ENCODE measurements at places on chromosomes 2 and 18.

DNA sequence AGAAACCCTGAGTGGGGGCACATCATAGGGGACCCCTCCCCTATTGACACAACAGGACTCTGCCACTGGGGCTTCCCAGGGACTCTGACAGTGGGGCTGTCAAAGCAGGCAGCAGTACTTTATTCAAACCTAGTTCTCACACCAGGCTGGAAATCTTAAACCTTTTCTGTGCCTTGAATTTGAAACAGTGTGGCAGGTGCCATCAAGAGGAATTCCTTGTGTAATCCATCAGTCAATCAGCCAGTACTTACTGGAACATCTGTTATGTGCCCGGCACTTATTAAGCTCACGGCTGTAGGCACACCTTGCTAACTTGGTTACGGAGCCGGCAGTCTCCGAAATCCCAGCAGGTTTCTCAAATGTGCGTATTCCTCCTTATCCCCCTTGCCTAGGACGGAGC lies 12.0 kb downstream of the GLI2 start:
- no peak for DNase-seq

DNA sequence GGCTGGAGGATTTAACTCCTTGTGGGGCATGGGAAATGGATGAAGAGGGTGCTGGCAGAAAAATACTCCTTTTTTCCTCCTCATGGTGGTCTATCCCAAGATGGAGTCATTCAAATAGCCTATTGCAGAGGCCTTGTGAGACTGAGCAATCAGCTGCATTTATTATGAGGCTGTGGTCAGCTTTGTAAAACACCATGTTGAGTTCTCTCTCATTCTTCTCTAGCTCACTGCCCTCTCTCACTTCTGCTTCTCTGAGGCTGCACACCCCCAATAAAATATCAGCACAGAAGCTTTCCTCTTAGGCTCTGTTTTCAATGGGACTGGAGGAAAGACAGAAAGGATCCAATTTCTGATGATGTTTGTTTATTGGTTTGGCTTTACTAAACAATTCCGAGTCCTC lies 467.1 kb downstream of the ADCYAP1 start:
- DNase-seq: no peak

- DNase-seq: no peak
Measured at GRCh38 chr2:180071797-180072196, 64.7 kb upstream of the CWC22 start.

DNA sequence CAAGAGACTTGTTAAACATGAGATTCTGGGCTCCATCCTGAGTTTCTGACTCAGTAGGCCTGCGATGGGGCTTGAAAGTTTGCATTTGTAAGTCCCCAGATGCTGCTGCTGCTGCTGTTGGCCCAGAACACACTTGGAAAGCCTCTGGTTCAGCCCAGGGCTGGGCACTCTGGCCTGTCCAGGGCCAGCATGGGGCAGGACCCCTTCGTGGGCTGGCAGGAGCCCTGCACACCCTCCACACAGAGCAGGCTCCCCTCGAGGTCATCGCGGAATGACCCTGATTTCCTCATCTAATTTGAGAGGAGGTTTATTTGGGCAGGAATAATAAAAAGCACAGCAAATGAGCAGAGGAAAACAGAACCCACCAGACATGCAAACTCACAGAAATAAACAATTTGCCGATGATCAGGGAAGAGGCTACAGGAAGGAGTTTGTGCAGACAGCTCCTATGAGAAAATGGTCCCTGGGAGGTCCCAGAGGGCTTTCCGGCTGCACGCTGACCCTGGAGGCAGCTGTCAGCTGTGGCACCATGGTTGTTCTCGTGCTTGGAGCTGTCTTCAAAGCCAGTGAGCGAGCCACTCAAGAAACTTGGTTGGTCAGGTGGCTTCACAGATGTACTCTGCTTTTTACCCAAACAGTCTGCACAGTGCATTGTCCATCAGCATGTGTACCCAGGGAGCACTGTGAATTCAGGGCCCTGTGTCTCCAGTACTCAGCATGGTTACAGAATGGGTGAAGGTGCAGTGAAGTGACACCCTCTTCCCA lies 119.3 kb downstream of the GLI2 start:
- DNase-seq: no peak

GRCh38 chr2:144546933-144547332 lies 27.0 kb upstream of the ZEB2 start:
- DNase-seq: no peak

DNA sequence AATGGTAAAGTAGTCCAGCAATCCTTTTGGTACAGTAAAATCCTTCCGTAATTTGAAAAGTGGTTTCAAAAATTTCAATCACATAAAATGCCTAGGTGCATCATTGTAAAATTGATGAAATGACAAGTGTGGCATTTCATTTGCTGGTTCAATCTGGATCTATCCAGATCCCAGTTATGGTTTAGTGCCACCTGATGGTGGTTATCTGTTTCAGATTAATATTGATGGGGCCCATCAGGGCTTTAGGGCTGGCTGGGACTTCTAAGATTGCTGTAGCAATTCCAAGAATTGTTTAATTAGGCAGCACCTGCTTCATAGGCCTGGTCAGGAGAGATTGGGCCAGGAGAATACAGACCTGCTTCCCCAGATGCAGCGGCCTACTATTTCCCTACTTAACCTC lies 55.5 kb upstream of the PIK3C3 start:
- no peak for DNase-seq

- no peak for DNase-seq
Measured at GRCh38 chr2:174135981-174136380, 112.4 kb downstream of the OLA1 start.

DNA sequence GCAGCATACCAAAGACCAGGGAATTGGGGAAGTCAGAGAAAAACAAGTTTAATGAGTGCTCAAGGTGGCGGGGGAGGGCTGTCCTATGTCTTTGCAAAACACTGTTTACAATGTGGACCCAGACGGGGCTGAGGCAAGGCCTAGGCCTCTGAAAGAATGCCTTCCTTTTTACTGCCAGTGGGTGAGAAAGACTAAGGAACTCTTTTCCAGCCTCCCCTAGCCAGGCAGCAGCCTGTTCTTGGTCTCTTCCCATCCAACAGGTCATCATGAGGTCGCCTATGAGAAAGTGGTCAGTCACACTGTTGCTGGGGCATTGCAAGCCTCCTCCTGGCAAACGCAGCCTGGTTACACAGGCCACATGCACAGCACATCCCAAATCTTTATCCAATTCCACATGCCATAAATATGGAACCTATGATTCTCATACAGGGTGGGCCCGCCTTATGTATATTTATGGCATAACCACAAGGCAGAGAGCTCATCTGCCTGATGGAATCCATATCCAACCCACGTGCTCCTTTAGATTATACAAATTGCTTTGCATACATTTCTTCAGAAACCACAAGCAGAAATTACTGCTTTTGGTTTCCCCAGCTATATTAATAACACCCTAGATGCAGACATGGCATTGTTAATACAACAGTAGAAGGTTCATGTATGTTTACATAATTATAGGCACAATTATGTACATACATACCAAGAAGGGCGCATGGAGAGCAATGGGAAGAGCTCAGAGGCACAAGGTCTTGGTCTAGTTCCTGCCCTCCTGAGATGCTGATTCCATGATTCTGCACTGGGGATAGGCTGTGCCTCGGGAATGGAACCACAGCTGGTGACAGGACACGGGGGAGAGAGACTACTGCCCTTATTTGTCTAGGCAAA lies 48.6 kb downstream of the NRP2 start:
- DNase-seq: no peak

- DNase-seq: no peak
Measured at GRCh38 chr2:13334545-13334944, 617.8 kb downstream of the TRIB2 start.

DNA sequence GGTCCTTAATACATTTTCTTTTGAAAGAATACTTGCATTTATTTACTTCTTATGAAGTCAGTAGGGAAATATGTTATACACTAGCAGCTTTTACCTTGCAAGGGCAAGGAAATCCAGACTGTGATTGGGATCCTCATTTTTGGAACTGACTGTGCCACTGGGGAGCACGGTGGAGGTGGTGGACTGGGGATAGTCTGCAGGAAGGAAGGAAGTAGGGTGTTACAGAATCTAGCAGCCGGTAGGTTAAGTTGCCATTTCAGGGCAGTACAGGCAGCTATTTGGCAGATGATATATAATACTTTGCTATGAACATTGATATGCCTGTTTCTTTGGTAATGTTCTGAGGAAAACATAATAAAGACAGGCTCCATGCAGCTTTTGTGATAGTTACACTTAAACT lies 238.3 kb downstream of the PHLPP1 start:
- no peak for DNase-seq

DNA sequence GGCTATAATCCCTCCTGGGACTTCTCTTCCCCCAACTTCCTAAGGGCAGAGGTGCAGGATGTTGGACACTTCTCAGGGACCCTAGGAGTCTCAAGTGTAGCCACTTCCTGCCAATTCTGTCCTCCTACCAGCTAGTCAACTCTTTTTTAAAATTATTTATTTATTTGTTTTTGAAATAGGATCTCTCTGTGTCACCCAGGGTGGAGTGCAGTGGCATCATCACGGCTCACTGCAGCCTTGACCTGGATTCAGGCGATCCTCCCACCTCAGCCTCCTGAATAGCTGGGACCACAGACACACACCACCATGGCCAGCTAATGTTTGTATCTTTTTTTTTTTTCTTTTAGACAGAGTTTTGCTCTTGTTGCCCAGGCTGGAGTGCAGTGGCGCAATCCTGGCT lies 11.5 kb downstream of the SFTPB start:
- no peak for DNase-seq

- no peak for DNase-seq
Measured at GRCh38 chr2:13114391-13114790, 397.7 kb downstream of the TRIB2 start.

DNA sequence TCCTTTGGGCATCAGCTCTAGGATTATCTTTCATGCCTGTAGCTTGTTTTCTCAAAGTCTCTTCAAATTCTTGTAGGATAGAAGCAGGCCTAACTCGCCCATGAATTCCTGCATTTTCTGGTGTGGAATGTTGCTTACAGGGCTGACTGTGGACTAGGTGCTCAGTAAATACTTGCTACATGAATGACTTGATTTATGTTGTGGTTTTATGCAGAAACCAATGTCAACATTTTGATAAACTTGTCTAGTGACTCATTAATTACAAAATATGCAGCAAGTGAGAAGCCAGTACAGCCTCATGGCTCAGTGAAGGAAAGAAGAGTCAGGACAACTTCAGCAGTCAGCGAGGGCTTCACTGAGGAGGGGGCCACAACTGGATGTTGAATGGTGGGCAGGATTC lies 110.6 kb upstream of the SIX2 start:
- DNase-seq: no peak

- no peak for DNase-seq
Measured at GRCh38 chr2:79359419-79359818, 153.4 kb upstream of the CTNNA2 start.

GRCh38 chr2:211860224-211860623 lies 678.4 kb downstream of the ERBB4 start:
- no peak for DNase-seq

GRCh38 chr2:113741091-113741490 lies 15.4 kb downstream of the SLC35F5 start:
- DNase-seq: no peak

DNA sequence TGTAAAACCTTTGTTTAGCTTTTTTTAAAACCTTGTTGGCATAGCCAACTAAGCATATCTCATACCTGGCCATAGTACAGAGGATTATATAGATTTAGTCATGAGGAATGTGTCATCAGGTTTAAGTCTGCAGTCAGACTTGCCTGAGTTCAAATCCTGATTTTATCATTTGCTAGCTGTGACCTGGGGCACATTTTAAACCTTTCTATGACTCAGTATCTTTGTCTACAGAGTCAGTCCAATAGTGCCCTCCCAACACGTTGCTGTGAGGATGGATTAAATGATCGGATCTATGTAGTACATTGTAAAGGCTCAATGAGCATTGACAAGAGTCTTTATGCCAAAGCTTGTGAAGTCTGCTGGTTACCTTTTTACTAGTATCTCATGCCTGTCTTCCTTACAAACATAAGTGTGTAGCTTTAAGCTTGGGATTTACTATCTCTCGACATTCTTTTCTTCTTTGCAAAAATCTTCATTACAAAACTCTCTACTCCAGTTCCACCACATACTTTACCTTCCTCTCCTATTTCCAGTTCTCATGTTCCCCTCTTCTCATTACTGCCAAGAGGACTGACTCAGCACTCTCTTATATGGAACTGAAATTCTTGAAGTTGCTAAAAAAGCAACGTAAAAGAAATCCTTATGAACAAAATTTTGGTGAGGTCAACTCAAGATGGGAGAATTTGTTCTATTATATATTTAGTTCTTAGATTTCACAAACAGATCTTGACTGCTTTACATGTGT lies 68.1 kb upstream of the RBMS1 start:
- no peak for DNase-seq

DNA sequence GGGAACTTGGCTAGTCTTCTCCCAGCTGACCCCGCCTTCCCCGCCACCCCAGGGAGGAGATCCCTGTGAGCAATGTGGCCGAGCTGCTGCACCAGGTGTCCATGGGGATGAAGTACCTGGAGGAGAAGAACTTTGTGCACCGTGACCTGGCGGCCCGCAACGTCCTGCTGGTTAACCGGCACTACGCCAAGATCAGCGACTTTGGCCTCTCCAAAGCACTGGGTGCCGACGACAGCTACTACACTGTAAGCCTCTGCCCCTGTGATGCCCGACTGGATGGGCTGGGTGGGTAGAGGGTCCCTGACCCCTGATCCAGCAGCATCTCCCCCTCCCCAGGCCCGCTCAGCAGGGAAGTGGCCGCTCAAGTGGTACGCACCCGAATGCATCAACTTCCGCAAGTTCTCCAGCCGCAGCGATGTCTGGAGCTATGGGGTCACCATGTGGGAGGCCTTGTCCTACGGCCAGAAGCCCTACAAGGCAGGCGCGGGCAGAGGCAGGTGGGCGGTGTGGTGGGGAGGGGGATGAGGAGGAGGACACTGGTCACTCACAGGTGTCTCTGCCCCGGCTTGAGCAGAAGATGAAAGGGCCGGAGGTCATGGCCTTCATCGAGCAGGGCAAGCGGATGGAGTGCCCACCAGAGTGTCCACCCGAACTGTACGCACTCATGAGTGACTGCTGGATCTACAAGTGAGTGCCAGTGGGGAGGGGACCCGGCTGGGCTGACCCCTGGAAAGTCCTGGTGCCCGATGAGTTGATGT lies 24.2 kb downstream of the ZAP70 start:
- DNase-seq: no peak

DNA sequence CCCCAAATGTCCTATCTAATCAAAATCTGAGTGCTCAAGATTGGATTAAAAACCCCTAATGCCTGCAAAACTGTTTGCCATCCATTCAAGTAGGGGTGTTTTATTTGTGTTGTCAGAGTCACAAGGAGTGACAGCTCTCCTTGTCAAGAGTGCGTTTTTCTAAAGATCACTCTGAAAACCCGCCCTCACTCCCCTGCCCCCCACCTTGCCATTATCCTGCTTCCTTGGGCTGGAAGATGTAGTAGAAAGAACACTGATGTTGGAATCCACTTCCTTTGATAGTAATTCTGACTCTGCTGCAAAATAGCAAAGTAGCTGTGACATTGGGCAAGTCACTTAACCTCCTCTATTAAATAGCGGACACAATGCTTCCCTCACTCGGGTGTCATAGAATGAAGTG lies 155.6 kb downstream of the TSN start:
- DNase-seq: no peak

DNA sequence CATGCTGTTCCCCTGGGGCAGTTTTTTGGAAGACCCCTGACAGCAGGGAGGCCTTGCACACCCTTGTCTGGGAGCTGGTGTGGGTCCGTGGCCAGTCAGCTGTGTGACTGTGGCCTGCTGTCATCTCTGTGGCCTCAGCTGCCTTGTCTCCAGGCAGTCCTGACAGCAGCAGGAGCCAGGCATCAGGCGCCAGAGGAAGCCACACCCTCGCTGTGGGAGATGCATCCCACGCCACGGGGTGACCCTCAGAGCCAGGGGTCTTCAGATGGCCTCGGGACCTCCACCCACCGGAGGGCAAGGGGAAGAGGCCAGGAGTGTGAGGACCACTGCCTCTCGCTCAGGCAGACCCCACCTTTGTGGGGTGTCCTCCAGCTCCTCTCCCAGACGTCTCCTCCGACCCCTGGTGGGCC lies 5.0 kb downstream of the BOK start:
- no peak for DNase-seq

Data from HEK293T (cell line).